RPMI7951 (cell line): ENCODE measurements at places on chromosomes 16 and 17. TPM values are rescaled to one million over a fixed set of nuclear protein-coding genes. Genes with fewer than 3 reads are reported as not detected.

DNA sequence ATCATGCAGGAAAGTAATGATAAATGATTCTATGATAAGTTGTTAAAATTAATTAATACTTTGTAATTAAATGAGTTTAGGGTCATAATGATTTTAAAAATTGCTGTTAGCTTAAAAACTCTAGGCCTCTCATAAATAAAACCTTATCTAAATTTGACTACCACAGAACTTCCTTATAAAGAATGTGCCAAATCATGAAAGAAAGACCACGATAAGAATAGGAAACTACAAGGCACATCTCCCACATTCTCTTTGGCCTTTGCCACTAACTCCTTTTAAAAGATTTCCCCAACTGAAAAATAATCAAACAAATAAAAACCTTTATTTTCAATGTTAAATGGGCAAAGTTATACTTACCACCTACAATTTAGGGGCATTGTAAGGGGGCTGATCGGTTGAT, 164.6 kb upstream of the C17orf78 start:
- DNase-seq = no peak

DNA sequence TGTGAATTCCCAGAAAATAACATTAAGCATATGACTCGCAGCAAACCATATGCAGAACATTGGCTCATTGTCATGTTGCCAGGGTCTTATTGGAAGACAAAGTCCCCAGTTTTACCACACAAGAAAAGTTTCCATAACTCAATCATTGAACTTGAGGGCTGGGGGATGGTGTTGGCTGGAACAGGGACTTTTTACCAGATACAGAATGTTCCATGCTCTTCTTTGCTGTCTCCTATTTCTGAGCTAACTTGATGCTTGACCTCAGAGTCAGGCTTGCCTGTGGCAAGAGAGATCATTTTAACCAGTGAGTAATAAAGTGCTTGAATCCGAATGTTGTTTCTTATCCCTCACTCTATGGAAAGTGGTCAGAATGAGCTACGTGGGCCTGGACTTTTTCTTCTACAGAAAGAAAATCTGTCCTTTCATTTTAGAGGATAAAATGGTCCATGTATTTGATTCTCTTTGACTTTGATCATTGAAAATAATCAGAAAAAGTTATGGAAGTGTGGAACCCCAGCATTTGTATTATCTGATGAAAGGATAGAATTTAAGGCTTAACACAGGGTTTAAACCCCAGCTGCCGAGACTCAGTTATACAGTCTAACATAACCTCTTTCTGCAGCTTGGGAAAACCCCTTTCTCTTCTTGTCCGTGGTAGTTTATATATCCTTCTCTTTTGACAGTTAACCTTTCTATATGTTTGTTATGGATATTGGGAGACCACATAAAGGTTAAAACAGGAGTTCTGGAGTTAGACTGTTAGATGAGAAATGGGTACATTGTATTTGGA, 67.0 kb downstream of the TUBD1 start:
- peak; percentile 87 for DNase-seq

GRCh38 chr16:10753670-10754069, 10.0 kb downstream of the NUBP1 start:
- DNase-seq = no peak

DNA sequence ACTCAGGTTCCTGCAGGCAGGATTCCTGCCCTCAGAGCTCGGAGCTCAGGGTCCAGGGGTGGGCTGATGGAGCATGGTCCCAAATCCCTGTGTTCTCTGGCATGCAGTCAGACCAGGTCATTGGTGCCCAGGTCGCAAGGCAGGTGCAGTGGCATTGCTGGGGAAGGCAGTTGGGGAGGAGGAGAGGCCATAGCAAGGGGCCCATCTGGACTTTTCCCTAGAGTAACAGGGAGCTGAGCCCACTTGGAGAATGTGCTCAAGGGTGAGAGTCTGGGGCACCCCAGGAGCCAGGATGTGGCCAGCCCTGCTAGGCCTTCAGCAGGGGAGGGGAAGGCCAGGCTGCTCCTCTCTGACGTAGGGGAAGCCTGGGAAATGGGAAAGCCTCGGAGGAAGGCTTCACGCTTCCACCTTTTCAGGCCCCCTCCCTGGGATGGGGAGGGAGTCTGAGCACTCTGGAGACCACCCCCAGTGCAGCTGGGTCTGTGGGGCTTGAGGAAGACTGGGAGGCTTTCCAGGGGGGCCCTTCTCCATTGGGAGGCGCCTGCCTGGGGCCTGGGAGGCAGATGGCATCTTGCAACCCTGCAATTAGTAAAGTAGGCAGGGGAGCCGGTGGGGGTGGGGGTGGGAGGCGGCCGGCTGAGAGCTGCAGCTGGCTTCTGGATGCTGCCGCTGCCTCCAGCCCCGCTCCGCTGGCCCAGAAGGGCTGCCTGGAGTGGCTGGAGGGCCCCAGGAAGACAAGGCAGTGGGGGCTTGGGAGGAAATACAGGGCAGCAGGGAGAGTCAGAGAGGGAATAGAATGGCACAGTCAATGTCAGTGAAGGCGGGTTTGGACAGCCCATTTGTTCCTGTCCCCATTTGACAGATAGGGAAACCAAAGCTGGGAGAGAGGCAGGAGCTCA, 21.1 kb upstream of the DOK4 start:
- DNase-seq = no peak

Gene SSTR5
- not detected in 2 replicates for total RNA-seq

Gene INCA1
- total RNA-seq = 0.24 TPM in 1 of 2 replicates, not detected in the other

- DNase-seq = peak; percentile 90
Observed at GRCh38 chr17:76276461-76277299, 11.5 kb downstream of the UBALD2 start.

- no peak for DNase-seq
Observed at GRCh38 chr17:39240631-39241030, 14.9 kb upstream of the STAC2 start.

GRCh38 chr16:81392011-81392410, 52.6 kb upstream of the CMIP start:
- no peak for DNase-seq

GRCh38 chr16:78376452-78376851, 277.0 kb downstream of the WWOX start:
- DNase-seq = no peak

DNA sequence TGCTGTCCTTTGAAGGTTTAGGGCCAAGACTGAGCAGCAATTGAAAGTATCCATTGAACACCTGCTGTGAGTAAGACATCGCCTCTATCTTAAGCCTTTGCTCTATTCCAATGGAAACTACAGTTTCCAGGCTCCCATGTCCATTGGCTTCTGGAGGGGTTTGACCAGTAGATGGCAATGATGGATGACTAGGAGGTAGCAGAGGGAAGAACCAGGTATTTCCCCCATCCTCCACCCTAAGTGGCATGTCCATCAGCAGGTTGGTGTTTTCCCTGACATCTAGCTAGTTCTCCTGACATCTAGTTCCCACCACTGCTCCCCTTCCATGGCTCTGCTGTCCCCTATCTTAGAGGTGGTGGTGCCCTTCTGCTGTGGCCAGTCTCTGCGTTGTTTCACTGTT, 58.7 kb downstream of the CENPV start:
- DNase-seq = no peak

Gene GLOD4
- total RNA-seq = 39.3 and 60.1 TPM in 2 replicates

DNA sequence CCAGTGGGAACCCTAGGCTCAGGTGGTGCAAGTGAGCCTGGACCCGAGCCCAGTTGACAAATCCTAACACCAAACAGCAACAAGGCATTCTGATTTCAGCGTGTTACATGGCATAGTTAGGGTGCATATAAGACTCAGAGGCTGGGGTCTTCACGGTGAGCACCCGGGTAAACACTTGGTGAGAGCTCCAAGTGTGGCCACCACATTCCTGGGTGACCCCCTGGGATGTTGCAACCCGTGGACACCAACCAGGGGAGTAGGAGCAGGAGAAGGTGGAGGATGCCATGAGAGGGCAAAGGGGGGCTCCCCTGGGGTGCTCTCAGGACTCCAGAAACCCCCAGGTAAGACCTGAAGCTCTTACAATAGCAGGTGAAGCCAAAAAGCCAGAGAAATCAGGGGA, 69.9 kb upstream of the CDH5 start:
- no peak for DNase-seq

GRCh38 chr17:10793816-10794215, 10.1 kb downstream of the TMEM238L start:
- no peak for DNase-seq

DNA sequence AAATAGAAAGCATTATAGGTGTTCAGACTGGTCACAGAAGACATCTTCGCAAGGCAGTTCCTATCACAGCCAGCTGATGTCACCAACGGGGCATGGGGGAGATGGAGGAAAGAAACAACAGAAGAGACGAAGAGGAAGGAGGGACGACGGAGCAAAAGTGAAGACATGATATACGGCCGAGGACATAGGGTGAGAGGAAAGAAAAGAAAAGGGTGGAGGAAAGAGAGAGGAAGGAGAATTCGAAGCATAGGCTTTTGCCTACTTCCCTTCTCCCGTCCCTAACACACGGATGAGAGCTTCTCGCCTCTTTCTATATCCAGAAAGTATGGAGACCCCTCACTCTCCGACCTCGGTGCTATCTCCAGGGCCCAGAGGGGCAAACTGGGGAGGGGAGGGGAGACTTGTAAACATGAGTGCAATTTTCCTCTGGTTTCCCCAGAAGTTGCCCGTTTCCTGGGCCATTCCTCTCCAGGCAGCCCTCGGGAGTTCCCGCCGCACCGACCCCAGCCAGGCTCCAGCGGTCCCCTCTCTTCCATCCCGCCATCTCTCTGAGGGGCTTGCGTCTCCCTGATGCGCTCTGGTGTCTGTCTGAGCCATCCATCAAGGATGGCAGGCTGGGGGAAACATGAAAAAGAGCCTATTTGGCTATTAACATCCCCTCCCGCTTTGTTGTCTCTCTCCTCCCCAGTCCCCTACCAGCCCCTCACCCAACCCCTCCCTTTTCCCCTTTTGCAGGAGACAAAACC, 26.0 kb downstream of the COPZ2 start:
- DNase-seq = peak; percentile 52

Gene HBQ1
- not detected in 2 replicates for total RNA-seq

Gene CTRB2
- total RNA-seq = not detected in 2 replicates

- DNase-seq = no peak
Observed at GRCh38 chr16:85018529-85019236, 7.3 kb upstream of the ZDHHC7 start.

GRCh38 chr16:27920391-27920891, 143.1 kb downstream of the GSG1L start:
- DNase-seq = peak; percentile 14

Gene PDILT
- not detected in 2 replicates for total RNA-seq

Gene COX11
- 54.4 and 72.8 TPM in 2 replicates for total RNA-seq

GRCh38 chr17:66673668-66674276, 161.1 kb upstream of the CACNG5 start:
- DNase-seq = peak; percentile 60

DNA sequence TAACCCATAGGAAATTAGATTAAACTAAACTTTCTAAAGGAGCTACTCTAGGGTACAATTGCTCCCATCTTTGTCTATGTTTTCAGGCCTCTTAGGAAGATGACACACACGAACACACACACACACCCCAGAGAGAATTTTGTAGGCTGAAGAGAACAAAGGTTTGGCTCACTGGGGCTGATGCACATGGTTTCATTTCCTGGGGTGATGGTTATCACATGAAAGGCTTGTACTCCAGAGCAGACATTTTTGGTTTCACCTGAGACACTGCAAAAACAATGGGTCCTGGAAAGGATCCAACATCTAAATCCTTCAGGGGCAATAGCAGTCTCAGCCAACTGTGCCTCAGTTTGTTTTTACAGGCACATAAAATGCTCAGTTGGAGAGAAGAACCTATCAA, 62.8 kb downstream of the GRB7 start:
- DNase-seq = no peak

DNA sequence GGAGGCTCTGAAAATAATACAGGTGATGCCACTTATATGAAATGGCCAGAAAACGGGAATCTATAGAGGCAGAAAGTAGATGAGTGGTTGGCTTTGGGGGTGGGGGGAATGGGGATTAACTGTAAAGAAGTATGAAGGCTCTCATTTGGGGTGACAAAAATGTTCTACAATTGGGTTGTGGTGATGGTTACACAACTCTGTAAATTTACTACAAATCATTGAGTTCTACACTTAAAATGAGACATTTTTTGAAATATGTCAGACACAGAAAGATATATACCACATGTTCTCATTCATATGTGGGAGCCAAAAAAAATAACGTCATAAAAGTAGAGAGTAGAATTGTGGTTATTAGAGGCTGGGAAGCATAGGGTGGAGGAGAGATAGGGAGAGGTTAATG, 25.7 kb downstream of the ARHGAP17 start:
- DNase-seq = no peak

DNA sequence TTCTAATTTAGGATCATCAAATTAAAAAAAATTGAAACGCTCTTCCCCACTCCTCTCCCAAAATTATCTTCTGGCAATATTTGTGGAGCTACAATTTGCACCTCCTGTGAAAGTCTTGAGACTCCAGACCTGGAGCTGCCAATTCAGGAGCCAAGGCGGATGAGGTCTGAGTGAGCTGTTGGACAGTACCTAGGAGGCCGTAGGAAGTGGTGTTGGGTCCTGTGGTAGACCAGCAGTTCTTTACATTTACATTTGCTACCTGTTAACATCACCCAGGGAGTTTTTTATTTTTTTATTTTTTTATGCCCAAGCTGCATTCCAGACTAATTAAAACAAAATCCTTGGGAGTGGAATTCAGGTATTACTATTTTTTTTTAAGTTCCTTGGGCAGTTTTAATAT, 271.0 kb downstream of the PHKB start:
- DNase-seq = no peak

DNA sequence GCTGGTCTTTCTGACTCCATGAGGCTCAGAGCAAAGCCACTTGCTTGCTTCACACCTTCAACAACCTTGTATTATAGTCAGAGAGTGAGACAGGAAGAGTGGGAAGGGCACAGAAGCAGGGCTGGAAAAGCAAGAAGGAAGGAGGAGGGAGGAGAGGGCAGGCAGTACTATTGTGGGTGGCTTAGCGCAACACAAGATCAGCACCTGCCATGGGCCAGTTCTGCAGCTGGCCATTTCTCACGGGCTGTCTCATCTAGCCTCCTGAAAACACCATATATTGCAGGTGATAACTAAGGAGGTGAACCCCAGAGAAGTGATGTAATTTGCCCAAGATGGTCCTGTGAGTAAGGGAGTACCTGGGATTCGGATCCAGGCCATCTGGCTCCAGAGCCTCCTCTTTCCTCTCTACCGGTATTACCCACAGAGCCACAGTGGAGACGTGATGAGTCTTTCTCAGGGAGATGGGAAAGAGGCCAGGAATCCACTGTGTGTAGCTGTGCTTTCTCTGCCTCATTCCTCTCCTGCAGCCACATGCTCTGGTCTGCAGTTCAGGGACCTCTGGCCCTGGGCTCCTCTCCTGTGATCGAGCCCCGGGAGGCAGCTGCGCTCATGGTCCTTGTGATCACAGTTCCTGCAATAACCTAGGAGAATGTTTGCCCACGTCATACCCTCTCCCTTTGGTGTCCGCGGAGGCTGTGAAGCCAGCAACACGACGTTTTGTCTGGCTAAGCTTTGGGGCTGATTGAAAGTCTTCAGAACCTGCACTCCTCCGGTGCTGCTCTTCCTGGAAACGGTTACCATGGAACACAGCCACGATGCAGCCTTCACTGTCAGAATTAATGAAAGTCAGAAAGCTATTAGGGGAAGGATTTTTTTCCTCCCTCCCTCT, 178.1 kb upstream of the CCL2 start:
- DNase-seq = no peak

GRCh38 chr17:19376811-19377210, 1.5 kb upstream of the MAPK7 start:
- no peak for DNase-seq

- DNase-seq = peak; percentile 12
Observed at GRCh38 chr17:62897706-62898105, 68.3 kb upstream of the TANC2 start.

GRCh38 chr16:88035292-88035691, 84.1 kb downstream of the BANP start:
- DNase-seq = no peak
